ENCODE measurements at places on chromosomes 4 and X.

DNA sequence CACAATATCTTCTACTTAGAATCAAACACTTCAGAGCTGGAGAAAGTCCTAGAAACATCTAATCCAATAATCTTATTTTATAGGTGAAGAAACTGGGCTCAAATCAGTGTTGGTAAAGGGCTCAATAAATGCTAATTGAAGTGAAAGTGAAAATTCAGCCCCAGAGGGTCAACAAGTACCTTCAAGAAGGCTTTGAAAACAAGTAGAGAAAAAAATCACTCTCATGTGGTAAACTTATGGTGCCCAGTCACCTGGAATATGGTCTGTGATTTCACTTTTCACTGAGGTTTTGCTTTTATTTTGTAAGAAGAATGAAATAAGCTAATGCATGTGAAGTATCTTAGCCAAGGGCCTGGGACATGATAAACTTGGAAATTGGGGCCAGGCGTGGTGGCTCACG, 29.1 kb upstream of the EIF4E start:
- no peak for DNase-seq

DNA sequence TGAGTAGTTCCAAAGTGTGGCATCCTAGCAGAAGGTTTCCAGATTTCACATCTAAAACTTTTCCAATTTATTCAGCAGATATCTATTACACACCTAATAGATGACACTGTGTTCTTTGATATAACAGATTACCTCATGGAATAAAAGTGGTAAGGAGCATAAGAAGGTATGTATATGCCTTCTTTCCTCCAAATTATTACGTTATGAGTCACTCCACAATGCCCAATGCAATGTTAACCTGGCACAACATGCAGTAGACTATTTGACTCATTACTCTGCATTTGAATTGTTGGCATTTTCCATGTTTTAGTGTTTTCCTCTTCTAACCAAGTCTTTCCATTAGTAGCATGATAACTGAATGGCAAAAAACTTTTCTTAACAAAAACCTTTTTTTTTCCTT, 383.6 kb downstream of the ADGRL3 start:
- DNase-seq = peak; percentile 7

DNA sequence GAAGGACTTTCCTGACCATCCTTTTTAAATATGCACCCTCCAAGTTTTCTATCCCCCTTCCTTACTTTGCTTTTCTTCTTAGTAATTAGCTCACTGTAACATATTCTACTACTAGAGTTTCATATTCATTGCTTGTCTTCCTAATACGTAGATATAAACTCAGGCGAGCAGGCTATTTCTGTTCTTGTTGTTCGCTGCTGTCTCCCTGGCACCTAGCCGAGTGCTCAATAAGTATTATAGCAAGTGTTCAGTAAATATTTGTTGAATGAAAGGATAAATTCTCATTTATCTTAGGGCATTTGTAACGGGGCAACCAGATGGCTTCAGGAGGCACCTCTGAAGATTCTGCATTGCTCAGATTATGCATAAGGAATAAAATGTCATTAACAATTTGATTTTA, 6.8 kb upstream of the RHOH start:
- DNase-seq = no peak

DNA sequence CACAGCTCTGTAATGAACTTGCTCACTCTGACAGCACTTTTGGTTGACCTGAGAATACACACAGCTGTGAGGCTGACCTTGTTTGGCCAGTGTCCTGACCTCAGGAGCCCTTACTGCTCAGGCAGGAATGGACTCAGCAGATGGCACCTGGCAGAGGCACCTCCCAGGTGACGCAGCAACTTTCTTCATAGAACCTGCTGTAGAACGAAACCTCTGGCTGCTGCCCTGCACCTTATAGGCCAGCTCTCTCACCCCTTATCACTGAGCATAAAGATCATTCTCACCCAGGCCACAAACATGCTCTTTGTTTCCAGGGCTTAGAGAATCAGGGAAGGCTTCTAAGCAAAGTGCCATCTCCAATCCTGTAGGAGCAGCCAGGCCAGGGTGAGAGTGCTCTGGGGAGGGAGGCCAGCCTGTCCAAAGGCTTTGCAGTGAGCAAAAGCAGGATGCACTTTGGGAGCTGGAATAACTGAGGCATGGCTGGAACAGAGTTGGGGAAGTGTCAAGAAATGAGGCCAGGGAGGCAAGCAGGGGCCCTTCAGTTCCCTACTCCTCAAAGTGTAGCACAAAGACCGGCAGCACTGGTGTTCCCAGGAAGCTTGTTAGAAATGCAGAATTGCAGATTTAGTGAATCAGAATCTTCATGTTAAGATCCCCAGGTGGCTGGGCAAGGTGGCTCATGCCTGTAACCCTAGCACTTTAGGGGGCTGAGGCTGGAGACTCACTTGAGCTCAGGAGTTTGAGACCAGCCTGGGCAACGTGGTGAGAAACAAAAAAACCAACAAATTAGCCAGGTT, 13.3 kb upstream of the CENPU start:
- DNase-seq = no peak

DNA sequence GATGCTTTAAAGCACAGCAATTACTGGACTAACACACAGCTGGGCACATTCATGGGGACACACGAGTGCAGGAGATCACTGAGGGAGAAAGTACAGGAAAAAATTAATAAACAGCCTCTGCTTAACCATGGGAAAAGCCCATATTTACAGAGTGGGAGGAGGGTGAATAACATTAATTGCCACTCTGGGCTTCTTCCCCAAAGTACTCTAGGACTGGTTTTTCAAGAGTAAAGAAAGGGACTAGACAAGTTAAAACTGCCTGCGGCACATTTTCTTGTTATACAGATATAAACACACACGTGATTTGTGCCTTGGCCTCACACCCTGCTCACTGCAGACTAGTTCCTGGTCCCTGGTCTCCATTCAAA, 179.7 kb upstream of the TET2 start:
- DNase-seq = no peak

DNA sequence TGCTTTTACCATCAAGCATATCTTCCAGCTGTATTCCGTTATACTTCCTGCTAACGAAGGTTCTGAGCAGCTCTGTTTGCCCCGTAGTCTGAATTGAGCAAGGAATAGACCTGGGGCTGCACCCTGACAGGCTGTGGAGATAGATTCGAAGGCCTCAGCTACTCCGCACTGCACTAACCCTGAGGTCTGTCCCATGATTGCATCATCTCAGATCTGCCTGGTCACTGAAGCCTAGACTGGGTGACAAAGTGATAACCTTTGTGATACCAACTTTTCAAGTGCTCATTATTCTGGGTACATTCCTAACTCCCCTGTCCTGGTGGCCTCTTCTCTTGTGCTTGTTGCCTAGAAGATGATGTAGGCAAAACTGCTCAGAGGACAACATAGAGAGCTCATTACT, 29.9 kb upstream of the PGRMC1 start:
- DNase-seq = no peak

GRCh38 chr4:61984260-61984909, 784.3 kb downstream of the ADGRL3 start:
- no peak for DNase-seq

GRCh38 chr4:173556398-173557131, 26.5 kb upstream of the HAND2 start:
- DNase-seq = no peak

DNA sequence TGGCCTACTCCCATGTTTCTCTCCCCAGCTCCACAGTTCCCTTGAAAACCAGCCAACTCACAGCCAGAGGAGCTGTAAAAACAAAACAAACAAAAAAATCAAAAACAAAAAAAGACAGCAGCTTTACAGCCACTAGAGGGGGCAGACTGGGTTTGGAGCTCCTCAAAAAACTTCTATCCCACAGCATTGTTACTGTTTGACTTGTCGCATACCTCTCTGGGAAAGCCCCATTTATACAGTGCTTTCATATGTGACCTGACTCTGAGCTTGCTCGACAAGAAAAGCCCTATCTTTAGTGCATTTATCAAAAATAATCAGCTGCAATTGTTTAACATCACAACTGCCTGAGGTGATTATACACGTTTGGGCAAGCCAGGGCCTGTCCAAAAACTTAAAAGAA, 21.6 kb downstream of the TSPAN6 start:
- DNase-seq = peak; percentile 70

GRCh38 chrX:104854188-104854587, 288.2 kb downstream of the IL1RAPL2 start:
- DNase-seq = no peak

DNA sequence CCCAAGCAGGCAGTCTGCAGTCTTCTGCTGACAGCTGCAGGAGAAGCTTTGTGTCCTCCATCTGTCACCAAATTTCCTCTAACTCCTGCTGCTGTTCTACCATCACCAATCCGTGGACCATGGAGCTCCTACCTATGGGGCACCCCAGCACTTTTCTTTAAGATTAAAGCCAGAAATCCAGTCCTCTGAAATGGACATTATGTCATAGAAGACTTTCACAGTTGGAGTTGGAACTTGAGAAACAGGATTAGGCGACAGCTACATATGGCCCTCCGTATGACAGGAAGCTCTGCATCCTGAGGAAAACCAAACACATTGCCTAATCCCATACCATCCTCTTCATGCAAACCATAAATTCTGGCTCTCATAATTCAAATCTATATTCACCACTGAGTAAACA, 470.6 kb upstream of the GALNTL6 start:
- DNase-seq = no peak

- no peak for DNase-seq
Measured at GRCh38 chr4:7924163-7924562, 15.5 kb downstream of the AFAP1 start.

- no peak for DNase-seq
Measured at GRCh38 chrX:31523884-31524536, 452.2 kb upstream of the FTHL17 start.

DNA sequence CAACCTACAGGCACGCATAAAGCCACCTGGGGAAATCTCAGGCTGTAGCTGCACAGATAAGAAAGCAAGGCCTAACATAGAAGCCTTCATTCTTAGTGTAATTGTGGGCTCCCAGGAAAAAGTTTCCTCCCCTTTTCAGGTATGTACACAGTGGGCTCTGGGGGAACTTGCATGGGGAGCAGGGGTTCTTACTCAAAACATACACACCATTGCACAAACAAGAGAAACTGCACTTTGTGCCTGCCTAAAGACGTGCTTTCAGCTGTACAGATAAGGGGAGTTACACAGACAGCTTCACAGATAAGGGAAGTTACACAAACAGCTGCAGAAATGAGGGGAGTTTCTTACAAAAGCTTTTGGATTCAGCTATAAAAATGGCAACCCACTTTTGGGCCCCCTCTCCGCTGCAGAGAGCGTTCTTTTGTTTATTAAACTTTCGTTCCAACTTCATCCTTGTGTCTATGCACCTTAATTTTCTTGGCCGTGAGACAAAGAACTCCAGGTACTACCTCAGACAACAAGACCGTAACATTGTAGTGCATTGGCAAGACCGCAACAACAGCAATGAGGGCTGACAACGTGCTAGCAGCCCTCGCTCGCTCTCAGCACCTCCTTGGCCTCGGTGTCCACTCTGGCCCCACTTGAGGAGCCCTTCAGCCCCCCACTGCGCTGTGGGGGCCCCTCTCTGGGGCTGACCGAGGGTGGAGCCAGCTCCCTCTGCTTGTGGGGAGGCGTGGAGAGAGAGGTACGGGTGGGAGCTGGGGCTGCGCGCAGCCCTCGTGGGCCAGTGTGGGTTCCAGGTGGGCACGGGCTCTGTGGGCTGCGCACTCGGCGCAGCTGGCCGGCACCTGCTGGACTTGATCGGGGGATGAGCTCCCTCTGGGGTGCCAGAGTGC, 317.5 kb downstream of the RAPGEF2 start:
- DNase-seq = no peak

DNA sequence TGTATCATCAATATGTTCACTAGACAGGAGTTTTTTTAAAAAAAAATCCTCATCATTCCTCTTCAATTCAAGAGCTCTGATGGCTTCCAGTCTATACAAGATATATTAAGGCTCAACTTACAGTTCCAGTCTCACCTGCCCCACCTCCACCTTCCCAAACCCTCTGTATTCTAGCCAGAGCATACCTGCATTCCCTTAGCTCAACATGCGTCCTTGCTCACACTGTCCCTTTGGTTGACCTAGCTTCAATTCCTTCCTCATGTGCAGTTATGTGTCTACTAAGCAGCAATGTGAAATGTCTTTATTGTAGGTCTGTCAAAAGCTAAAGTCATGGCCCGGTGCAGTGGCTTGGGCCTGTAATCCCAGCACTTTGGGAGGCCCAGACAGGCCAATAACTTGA, 10.8 kb downstream of the DHX15 start:
- DNase-seq = no peak

- no peak for DNase-seq
Measured at GRCh38 chr4:187415231-187415630, 580.3 kb upstream of the ZFP42 start.

GRCh38 chrX:1423215-1423614, 29.5 kb downstream of the ASMTL start:
- DNase-seq = no peak

DNA sequence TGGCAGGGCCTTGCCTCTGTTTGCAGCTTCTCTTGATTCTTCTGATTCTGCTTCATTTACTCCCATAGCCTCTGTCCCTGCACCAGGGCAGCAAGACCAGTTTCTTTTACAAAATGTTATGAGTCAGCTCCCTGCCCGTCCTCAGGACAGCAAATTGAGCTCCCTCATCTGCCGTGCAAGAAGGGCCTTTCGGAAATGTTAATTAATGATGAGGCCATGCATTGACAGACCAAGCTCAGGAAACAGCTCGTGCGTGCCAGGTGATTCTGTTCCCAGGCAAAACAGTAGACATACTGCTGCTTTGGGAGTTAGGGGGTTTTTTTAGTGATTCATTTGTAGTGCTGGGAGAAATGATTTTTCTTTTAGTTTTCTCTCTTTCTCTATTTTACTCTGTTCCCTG, 231.7 kb downstream of the FBXW7 start:
- peak; percentile 17 for DNase-seq

DNA sequence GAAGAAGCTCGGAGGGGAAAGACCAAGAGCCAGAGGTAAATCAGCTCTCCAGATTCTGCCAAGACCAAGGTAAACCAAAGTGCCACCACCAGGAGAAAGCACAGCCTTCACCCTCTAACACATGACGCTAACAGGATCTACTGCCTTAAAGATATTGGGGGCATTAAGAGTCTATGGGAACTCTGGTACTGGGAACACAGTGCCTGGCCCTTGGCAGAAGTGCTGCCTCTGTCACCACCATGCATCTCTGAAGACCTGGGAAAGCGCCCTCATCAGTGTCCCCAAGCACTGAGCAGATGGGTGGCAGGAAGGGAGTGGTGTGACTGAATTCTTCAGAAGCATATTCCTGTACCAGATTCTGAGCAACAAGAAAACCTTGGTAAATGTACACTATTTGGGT, 1.3 kb downstream of the QDPR start:
- DNase-seq = no peak

GRCh38 chrX:10722851-10723250, 102.5 kb upstream of the MID1 start:
- DNase-seq = peak; percentile 80

GRCh38 chr4:138716559-138717335, 298.8 kb upstream of the NOCT start:
- no peak for DNase-seq

All from fibroblast of the aortic adventitia (primary cell).